ENCODE measurements at places on chromosomes 7 and 10.

GRCh38 chr10:5551531-5552375 lies 27.0 kb downstream of the CALML3 start:
- DNase-seq, result no peak

GRCh38 chr7:6563936-6564770 lies 12.9 kb upstream of the GRID2IP start:
- DNase-seq, result no peak

DNA sequence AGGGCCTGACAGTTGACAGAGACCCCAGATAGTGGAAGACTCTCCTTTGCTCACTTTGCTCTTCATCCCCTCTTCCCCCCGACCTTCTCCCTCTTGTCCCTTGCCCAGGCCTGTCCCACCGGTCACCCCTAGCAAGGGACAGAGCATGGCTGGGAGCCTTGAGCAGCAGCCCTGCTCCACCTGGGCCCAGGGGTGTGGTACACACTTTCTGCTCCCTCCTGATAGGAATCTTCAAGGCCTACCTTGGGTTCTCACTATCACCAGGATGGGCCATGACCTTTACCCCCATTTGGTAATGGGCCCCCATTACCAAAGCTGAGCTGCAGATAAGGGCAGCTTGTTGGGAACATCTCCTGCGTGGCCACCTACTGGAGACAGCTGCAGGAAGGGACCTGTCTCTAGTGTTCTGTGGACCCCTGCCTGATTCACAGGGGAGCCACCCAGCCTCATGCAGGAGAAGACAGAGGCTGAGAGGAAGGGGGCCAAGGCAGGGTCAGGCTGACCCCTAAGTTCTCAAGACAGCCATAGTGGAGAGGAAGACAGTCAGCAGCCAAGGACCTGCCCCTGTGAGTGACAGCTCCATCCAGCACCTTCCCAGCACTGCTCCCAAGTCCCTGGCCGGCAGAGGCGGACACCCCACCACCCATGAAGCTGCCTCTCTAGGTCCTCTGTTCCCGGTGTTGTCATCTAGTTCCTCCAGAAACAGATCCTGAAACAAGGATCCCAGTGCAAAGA lies 913 bp upstream of the NPC1L1 start:
- no peak for DNase-seq

- DNase-seq, result no peak
Measured at GRCh38 chr10:108789919-108790318, 1133.4 kb downstream of the XPNPEP1 start.

- DNase-seq, result no peak
Measured at GRCh38 chr10:42926843-42927242, 144.2 kb downstream of the BMS1 start.

- DNase-seq, result no peak
Measured at GRCh38 chr7:22444181-22444971, 55.6 kb downstream of the STEAP1B start.

GRCh38 chr7:78718212-78718611 lies 735.3 kb downstream of the MAGI2 start:
- no peak for DNase-seq

DNA sequence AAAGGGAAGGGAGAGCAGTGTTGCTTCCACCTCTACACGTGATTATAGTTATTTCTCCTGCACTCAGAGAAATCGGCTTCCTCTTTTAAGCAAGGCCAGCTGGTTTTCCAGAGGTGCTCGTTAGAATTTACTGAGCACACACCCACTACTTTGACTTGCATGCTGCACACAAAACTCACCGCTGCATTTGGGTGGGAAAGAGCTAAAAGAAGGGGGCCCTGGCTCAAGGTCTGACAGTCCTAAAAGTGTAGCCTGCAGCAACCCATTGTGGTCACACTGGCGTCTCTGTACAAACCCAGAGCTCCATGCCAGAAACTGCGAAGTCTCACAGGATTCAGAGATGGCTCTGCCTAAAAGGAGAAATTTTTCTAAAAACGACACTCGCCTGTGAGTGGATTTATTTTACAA lies 133.7 kb downstream of the SLC25A13 start:
- DNase-seq, result no peak

DNA sequence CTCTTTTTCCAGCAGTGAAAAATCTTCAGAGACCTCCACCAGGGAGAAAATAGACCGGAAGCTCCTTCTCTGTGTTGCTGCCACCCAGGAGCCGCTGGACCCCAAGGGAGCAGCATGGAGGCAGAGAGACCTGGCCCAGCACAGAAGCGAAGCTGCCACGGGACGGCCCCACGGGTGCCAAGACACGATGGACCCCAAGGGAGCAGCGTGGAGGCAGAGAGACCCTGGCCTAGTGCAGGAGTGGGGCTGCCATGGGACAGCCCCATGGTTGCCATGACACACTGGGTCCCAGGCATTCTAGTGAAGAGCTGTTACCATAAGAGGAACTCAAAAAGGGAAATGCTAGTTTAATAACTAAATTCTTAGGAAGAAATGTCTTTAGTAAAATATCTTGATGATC lies 186.3 kb downstream of the PTPRN2 start:
- no peak for DNase-seq

- no peak for DNase-seq
Measured at GRCh38 chr10:109958059-109958458, 34.7 kb upstream of the XPNPEP1 start.

- peak; percentile 74 for DNase-seq
Measured at GRCh38 chr10:97713826-97714400, 383 bp downstream of the MARVELD1 start.

GRCh38 chr7:47147213-47147631 lies 434.7 kb downstream of the TNS3 start:
- no peak for DNase-seq

DNA sequence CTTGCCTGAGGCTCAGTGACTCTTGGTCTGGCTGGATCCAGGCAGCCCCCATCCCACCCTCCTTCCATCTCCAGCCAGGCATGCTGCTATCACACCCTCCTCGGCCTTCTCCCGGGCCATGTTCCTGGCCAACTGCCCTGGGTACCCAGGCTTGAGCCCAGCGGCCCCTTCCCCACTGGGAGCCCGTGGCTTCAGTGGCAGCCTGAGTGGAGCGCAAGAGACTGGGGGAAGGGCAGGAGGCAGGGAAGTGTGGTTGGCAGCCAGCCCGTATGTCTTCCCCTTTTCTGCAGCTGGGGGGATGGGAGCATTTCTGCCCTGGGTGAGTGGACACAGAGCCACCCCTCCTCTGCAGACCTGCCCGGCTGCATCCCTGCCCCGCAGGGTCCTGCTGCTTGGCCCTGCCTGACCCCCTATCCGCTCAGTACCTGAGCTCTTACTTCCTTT lies 148.5 kb downstream of the ARHGAP22 start:
- DNase-seq, result no peak

GRCh38 chr10:93463723-93464476 lies 18.2 kb downstream of the MYOF start:
- DNase-seq, result no peak

DNA sequence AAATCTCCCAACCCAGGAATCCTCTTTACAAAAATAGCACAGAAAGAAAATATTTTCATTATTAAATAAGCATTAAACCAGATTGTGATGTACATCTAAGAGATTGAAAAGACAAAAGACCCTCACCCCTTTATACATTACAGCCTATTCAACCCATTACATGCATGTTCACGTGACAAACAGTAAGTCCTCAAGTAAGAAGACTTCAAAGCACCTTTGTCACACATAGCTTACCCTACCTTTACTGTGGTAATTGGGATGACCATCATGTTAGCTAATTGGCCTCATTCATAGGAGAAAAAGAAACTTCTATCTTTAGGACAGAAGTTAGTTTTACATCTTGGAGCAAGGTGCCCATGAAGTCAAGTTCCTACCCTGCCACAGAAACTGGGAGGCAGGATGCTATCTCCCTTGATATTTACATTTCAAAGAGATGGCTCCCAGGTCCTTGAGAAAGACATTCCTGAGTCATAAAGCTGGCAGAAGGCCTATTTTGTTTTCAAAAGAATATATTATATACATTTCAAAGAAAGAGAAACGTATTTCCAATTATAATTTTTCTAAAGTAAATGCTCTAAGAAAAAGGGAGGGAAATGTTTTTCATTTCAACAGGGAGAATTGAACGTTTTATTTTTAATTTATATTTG lies 48.1 kb downstream of the GNAI1 start:
- no peak for DNase-seq

DNA sequence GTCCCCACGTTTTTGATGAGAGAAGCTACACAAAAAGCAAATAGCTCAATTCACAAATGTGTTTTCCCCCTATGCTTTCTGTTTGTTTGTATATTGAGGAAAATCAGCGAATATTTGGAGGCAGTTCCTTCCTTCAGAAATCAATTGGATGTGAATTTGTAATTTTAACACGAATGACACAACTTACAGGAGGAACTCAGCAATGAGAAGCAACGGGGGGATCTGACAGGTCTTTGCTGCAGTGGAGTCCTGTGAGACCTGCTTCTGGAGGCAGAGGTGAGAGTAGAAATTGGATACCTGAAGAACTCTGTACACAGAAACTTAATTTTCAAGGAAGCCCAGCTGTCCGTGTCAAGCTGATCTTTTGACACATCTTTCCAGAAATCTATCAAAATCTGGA lies 370.4 kb downstream of the GFRA1 start:
- DNase-seq, result no peak

GRCh38 chr10:131857156-131858117 lies 43.4 kb upstream of the PPP2R2D start:
- DNase-seq, result no peak

DNA sequence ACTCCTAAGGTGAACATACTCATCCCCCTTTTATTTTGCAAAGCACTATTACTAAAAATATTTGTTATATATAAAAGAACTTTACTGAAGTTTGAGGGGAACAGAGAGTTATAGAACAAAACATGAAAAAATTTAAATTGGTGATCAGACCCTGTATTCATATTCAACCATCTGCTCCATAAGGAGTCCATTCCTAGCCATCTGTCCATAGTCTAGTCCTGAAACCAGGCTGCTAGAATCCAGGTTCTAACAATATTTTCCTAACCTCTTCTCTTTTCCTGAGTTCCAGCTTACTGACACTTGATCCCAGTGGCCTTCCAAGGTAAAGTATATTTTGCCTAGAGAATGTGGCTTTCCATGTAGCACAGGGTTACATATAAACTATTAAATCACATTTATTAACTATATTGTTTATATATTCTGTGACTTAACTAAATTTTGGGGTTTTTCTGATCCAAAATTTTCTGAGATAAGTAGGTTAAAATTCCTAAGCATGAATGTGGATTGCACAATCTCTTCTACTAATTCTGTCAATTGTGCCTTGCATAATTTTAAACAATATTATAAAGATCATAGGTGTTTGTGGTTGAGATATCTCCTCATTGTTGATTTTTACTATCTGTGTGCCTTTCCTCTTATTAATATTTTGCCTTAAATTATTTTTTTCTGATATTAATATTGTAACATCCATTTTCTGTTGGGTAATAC lies 137.6 kb upstream of the MAGI2 start:
- no peak for DNase-seq

DNA sequence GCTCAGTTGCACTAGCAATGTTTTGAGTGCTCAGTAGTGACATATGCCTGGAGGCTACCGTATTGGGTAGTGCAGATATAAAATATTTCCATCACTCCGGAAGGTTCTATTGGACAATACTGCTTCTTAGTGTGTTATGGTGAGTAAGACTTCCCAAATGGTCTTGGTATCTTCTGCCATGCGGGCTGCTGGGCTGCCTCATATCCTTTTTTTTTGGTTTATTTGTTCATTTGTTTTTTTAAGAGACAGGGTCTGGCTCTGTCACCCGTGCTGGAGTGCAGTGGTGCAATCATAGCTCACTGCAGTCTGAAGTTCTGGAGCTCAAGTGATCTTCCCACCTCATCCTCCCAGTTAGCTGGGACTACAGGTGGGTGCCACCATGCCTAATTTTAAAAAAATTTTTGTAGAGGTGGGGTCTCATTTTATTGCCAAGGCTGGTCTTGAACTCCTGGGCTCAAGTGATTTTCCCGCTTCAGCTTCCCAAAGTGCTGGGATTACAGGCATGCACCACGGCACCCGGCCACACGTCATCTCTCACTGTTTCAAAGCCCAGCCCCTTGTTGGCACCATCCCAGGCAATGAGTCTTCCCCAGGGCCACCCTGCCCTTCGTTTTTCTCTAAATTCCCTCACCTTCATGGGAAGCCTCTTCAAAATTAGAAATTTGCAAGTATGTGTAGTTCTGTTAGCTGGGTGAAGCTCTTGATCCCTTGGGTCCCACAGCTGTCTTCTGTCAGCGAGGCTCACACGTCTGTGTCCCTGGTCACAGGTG lies 111.0 kb upstream of the KLF14 start:
- DNase-seq, result no peak

DNA sequence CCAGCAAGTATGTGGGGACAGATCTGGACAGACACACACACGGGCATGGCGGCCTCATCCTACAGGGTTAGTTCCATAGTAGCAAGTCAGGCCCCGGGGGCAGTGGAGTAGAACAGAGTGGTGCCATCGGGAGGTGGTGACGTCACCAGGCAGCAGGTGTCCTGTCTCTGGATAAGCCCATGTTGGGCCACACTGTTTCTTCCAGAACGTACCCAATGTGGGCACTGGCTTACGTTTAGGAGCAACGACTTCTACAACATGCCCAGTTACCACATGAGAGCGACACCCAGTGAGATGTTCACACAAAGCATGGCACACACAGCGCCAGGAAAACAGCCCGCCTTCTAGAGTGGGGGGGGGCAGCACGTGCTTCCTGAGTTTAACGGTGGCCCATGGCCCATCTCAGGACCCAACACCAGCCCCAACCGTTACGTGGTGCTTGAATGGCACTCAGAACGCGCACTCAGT lies 67.8 kb downstream of the CTBP2 start:
- DNase-seq, result no peak

GRCh38 chr7:91657483-91658071 lies 222.9 kb downstream of the MTERF1 start:
- no peak for DNase-seq

DNA sequence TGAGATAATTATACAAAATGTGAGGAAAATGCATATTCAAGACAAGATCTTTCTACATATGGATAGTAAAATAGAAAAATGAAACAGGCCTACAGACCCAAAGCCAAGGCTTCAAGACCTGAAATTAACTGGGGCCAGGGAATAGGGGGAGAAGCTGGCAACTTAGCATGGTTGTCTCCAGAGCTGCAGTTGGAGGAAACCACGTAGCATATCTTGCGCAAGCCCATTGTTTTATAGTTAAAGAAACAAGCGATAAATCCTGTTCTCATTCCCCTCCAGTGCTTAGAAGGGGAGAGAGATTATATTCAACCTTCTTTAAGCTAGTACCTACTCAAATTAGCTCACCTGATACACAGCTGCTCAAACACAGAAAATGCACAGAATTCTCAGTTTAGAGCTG lies 197.1 kb downstream of the SORCS1 start:
- DNase-seq, result no peak

GRCh38 chr7:115083935-115084334 lies 162.0 kb downstream of the MDFIC start:
- DNase-seq, result no peak

GRCh38 chr10:34715511-34716187 lies 99.4 kb downstream of the PARD3 start:
- DNase-seq, result no peak

- no peak for DNase-seq
Measured at GRCh38 chr10:132164761-132165278, 21.9 kb upstream of the DPYSL4 start.

- DNase-seq, result no peak
Measured at GRCh38 chr7:76351372-76351771, 7.4 kb downstream of the YWHAG start.

- DNase-seq, result no peak
Measured at GRCh38 chr7:47552621-47553020, 29.3 kb downstream of the TNS3 start.

GRCh38 chr7:94414481-94414880 lies 19.8 kb downstream of the COL1A2 start:
- no peak for DNase-seq

All from mesothelial cell of epicardium (in vitro differentiated cells).